ENCODE measurements at places on chromosomes 7 and 10.

DNA sequence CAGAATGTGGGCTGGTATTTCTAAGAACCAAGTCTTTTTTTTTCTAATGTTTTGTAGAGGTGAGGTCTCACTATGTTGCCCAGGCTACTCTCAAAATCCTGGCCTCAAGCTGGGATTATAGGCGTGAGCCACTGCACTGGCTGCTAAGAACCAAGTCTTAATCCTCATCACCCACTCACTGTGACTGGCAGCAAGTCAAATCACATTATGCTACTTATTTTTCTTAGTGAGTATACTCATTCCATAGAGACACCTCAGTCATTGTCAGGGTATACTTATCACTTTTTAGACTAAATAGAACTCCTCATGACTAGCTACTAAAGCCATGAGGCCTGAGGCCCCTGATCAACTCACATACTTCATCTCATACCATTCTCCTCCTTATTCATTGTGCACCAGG is 116.1 kb downstream of the STRA8 start:
- DNase-seq, result no peak

DNA sequence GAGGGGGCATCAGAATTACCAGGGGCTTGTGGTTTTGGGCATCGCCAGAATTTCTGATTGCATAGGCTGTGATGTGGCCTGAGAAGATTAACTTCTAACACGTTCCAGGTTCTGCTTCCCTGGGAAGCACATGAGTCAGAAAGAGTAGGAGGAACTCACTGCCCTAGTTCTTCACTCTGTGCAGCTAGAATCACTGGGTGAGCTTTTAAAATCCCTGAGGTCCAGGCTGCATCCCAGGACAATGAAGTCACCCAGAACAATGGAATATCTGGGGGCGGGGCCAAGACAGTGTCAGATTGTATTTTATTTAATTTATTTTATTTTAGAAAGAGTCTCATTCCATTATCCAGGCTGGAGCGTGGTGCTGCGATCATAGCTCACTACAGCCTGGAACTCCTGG is 636.5 kb downstream of the CALN1 start:
- no peak for DNase-seq

- no peak for DNase-seq
These were observed 66.8 kb downstream of the CD36 start for GRCh38 chr7:80705130-80705781.

GRCh38 chr7:151897161-151897731 is 20.3 kb upstream of the PRKAG2 start:
- DNase-seq, result peak; percentile 78

DNA sequence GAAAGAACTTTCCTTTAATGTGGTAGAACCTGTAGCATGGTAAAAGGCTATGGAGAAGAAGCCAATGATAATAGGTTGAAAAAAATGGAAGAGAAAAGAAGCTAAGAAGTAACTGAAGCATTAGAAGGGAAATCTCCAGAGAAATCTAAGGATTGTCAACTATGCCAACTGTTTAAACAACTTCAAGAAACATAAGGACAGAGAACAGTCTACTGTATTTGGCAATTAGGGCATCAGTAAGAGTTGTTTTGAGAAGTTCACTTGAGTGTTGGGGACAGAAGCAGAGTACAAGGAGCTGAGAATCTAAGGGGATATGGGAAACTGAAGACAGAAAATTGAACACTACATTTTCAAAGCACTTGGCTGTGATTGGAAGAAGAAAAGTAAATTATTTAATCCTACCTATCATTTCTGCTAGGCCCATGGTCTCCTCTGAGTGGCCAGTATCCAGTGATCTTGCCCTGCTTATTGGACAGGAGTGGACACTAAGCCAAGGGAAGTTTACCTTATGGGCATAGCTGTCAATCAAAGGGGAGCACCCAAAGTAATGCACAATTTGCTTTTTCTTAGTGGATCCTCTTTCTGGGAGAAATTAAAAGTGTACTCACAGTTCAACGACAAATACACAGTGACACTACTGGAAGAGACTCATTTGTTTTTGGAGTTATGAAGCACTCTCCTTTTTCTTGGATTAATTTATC is 56.4 kb upstream of the CCDC71L start:
- DNase-seq, result no peak

GRCh38 chr10:11255796-11256444 is 238.2 kb downstream of the CELF2 start:
- no peak for DNase-seq

DNA sequence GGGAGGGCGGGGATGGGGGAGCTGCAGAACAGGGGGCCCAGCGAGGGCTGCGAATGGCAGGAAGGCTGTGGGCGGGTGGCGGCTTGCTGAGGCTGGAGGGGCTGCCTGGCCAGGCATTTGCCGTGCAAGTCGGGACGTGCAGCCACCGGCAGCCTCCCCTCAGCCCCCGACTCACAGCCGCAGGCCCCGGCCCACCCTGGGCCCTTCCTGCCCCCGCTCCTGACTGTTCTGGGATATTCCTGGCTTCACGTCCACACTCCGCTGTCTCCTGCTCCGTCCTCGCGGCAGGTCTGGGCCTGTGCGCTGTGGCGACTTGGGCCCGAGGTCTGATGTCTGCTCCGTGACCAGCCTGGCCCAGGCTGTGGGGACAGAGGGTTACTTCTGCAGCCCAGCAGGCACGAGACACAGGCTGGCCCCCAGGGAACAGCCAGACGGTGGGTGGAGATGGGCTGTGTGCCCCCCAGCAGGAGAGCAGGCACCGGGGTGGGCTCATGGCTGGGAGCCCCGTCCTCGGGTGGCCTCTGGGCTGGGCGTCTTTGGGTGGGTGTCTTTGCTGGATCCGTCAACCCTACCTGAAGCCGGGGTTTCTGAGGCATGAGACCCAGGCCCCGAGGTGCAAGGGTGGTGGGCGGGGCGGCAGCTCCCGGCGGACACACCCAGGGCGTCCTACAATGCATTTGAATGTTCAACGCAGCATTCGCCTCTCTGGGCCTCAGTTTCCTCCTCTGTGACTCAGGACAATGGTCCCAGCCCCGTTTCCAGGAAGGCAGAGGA is 86.5 kb downstream of the FOXL3 start:
- DNase-seq, result peak; percentile 9

GRCh38 chr7:135558337-135558767 is 635 bp downstream of the NUP205 start:
- DNase-seq, result peak; percentile 46

GRCh38 chr10:121064491-121064890 is 213.3 kb downstream of the WDR11 start:
- DNase-seq, result no peak

DNA sequence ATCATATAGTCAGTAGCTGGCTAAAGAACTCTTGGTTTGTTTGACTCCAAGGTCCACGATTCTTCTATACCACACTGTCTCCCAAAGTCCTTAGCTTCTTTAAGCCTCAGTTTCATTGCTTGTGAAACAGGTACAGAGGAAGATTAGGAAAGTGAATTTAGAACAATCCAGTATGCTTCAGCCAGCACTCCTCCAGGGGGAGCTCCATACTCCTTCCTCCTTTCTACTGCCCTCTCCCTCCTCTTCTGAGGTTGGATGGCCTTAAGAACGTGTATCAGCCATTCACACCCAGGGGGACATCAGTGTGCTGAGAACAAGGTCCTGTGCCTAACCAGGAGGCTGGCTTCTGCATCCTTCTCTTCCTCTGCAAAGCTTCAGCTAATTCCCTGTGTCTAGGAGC is 54.8 kb upstream of the CALD1 start:
- no peak for DNase-seq

All from head of caudate nucleus (tissue), 42 donors.